Effector CD8-positive, alpha-beta T cell (primary cell): ENCODE measurements at places on chromosomes 7 and 10.

DNA sequence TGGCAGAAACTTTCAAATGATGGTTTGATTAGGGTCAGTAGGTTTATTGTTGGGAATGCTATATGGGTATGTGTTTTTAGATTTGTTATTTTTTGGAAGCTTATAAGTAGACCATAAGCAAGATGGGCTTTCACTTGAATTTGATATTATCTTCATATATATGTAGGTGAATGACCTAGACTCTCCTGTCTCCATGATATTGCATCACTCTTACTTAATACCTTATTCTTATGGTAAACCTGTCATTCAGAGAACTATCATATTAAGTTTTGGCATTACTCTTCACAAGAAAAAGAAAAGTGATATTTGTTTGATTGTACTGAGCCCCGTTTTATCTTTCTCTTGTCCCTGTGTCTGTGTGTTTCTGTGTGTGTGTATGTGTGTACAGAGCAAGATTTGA lies 17.3 kb downstream of the HSPA14 start:
- DNase-seq: no peak

DNA sequence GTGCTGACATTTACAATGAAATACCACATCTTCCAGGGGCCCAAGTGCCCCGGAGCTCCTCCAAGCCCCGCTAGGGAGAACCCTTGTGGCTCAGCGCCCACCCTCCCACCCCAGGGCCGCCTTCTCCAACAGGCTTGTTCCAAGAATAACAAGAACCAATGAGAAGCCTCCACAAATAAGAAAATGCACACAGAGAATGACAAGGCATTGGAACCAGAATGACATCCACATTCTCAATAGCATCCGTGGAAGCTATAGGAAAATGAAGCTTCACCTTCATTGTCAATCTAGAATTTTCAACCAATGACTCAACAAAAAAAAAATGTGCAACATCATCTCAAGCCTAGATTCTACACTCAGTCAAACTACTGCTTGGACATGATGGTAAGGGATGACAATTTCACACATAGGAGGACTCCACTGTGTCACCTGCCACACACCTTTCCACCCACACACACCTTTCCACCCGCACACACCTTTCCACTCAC lies 50.4 kb upstream of the PPP2R2D start:
- DNase-seq: no peak

DNA sequence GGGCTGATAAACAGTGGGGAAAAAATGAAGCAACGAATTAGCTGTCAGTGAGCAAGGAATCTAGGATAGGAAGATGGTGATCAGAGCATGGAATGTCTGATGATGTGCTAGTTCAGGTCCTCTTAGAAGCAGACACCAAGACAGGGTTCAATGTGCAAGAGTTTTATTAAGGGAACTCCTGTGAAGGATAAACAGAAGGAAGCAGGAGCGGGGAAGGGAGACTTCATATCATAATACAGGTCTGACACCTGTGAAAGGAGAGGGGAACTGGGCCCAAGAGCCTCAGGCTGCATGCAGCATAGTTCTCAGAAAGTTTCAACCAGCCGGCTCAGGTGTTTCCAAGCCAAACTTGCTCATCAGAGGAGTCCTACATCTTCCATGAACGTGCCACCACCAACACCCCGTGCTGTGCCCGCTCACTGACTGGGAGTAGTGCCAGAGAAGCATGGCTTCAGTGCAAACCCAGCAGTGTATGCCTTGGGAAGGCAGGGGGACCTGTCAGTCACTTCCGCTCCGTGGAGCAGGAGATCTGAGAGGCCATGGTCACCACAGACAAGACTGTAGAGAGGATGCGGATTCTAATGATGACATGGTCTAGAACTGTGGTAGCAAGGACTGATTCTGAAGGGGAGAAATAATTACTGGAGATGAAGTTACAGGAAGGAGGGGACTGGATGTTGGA lies 45.8 kb downstream of the ZNF800 start:
- DNase-seq: no peak

GRCh38 chr7:117424090-117424829 lies 3.0 kb downstream of the ASZ1 start:
- no peak for DNase-seq

- no peak for DNase-seq
Measured at GRCh38 chr10:26937371-26937770, 76.6 kb upstream of the ABI1 start.

DNA sequence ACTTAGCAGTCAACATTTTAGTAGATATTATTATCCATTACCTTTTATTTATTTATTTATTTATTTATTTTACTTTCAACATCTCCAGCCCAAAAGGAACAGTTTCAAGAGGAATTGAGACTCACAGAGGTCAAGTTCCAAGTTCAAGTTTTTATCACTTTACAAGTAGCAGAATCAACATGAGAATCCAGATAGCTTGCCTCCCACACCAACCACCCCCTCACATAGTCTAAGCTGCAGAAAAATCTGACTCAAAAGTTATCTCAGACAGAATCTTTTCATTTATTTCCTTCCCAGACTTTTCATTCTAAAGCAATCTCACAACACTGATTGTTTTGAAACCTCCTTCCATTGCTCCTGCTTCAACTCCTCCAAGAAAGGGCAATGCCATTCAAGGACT lies 129.6 kb downstream of the GRM3 start:
- no peak for DNase-seq

GRCh38 chr10:123262456-123262855 lies 108.3 kb downstream of the BUB3 start:
- no peak for DNase-seq

DNA sequence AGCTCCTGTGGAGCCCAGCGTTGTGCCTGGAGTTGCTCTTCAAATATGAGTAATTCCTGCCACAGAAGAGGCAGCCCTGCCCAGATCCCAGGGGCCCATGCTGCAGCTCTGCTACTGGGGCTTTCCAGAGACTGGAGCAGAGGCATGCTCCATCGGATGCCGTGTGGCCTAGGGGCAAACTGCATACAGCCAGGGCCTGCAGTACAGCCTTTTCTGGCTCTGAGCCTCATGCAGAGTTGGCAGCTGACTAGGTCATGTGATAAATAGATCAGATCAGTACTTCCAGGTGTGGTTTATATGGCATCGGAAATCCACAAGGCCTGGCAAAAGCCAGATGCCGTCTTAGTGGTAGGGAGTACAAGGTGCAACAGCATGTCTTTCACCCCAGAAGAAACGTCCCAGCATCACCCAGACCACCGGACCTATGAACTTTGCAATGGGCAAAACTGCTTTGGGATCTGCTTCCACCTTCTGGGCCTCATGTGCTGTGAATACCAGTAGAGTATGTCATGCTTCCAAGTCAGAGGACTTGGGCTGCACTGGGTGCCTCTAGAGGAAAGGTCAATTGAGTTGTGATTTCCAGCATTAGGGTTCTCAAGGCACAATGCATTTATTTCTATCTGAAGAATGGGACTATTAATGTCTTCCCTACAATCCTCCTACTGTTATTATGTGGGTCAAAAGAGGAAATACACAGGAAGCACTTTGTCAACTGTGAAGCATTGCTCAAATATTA lies 250.7 kb upstream of the ZNF32 start:
- no peak for DNase-seq

GRCh38 chr7:6205971-6206660 lies 66.3 kb downstream of the CYTH3 start:
- no peak for DNase-seq

GRCh38 chr10:36608251-36608650 lies 517.1 kb upstream of the ANKRD30A start:
- DNase-seq: no peak
